ENCODE measurements at places on chromosomes 3 and 15. TPM values are rescaled to one million over a fixed set of nuclear protein-coding genes. Genes with fewer than 3 reads are reported as not detected.

The GOLGA8R gene
- not detected for total RNA-seq

The FBXO40 gene
- total RNA-seq = not detected

The CCDC39 gene
- not detected for total RNA-seq

The CCDC13 gene
- total RNA-seq = not detected

The ARGFX gene
- not detected for total RNA-seq

The APOD gene
- total RNA-seq = 0.91 TPM

The FOXB1 gene
- 0.05 TPM for total RNA-seq

The ITIH4 gene
- not detected for total RNA-seq
